Glomerular endothelial cell (primary cell): ENCODE measurements at places on chromosomes 1 and 21. TPM values are rescaled to one million over a fixed set of nuclear protein-coding genes. Genes with fewer than 3 reads are reported as not detected.

The RCSD1 gene
- total RNA-seq, result 5.8 and 7.1 TPM in 2 replicates

The CYP4A11 gene
- total RNA-seq, result not detected in 2 replicates

The COL11A1 gene
- 0.12 TPM in 1 of 2 replicates, not detected in the other for total RNA-seq

The TNFRSF1B gene
- total RNA-seq, result 11.0 and 31.9 TPM in 2 replicates

The KIAA1614 gene
- total RNA-seq, result 3.4 and 5.1 TPM in 2 replicates

The DIO1 gene
- not detected in 2 replicates for total RNA-seq

The CHODL gene
- total RNA-seq, result 0.06 TPM in 1 of 2 replicates, not detected in the other

The PLPP3 gene
- 16.5 and 20.4 TPM in 2 replicates for total RNA-seq

The ZNF695 gene
- 0.87 and 2.3 TPM in 2 replicates for total RNA-seq

The OR2L3 gene
- not detected in 2 replicates for total RNA-seq

The OR2C3 gene
- not detected in 2 replicates for total RNA-seq

The GNG12 gene
- 156 and 190 TPM in 2 replicates for total RNA-seq

The TOR1AIP2 gene
- 75.5 and 88.7 TPM in 2 replicates for total RNA-seq

The IVL gene
- total RNA-seq, result not detected in 2 replicates

The ASCL5 gene
- total RNA-seq, result not detected in 2 replicates

The ALX3 gene
- total RNA-seq, result not detected in 2 replicates

The CLCA4 gene
- total RNA-seq, result not detected in 2 replicates

The CR1L gene
- not detected in 2 replicates for total RNA-seq

The SLFNL1 gene
- total RNA-seq, result 0.05 and 0.18 TPM in 2 replicates

The TDRD5 gene
- not detected in 2 replicates for total RNA-seq

The LY9 gene
- total RNA-seq, result not detected in 2 replicates

The LRRC38 gene
- total RNA-seq, result 0.19 TPM in 1 of 2 replicates, not detected in the other

The SELL gene
- 0.05 and 0.88 TPM in 2 replicates for total RNA-seq

The TTLL10 gene
- total RNA-seq, result not detected in 2 replicates

The FMO4 gene
- 0.88 and 2.1 TPM in 2 replicates for total RNA-seq

The RGS16 gene
- 1.0 and 2.2 TPM in 2 replicates for total RNA-seq

The CLEC20A gene
- total RNA-seq, result not detected in 2 replicates

The C1orf210 gene
- total RNA-seq, result not detected in 2 replicates
